ENCODE measurements at places on chromosomes 5 and 9. TPM values are rescaled to one million over a fixed set of nuclear protein-coding genes. Genes with fewer than 3 reads are reported as not detected.
A peak's percentile ranks its signal among the peaks of the same experiment; 100 is the strongest.

DNA sequence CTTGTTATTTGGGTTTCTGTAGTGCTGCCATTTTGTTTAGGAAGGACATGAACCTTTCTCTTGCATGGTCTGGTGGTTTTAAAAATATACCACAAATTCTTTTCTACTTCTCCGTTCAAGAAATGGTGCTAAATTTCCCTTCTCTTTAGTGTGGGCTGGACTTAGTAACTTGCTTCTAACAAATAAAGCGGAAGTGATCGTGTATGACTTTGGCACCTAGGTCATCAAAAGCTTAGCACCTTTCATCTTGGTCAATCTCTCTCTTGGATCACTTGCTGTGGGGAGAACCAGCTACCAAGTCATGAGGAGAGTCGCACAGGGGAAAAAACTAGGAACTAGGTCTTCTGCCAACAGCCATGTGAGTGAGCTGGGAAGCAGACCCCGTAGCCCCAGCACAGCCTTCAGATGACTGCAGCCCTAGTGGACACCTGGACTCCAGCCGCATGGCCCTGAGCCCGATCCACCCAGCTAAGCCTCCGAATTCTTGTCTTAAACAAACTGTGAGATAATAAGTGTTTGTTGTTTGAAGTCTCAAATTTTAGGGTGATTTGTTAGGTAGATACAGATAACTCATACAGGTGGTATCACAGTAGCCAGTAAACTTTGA lies 87.7 kb upstream of the CKMT2 start:
- no peak for DNase-seq

DNA sequence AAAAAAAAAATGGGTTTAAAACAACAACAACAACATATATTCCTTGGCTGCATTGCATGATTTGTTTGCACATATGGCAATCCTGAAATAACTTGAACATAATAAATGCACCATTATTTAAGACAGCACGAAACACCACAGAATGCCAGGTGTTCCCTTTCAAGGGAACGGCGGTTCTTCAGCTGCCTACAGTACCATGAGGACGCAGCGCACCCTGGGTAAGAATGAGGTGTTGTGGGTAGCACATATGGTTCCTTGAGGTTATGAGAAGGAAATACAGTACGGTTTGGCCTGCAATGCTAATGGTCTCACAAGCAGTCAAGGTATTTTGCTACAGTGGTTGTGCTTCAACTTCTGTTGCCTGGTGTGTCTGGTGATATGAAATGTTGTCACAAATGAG lies 174.8 kb downstream of the SLC12A2 start:
- DNase-seq: no peak

DNA sequence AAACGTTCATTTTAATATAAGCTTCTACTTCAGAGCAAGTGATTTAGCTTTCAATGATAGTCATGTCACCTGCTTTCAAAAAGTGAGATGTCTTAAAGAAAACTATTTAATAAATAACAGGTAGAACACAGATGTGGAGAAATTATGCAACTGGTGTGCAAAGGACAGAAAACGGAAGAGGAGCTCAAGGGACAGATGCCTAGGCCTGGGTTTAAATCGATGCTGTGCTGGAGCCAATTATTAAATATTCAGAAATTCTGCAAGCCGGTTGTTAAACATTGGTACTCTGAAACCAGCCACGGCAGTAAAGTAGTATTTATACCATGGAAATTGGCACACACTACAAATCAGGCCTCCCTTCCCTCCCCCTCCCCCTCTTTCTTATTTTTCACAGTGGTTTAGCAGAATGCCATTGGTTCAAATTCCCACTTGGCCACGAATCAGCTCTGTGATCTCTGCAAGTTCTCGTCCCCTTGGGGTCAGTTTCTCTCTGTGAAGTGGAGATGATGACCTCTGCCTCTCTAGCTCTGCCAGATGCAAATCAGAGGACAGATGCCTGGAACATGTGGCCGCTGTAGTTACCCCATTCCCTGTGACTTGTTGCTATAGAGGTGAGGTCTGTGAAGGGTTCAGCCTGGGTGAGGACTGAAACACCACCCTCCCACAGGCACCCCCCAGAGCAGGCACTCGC lies 6.2 kb upstream of the RNF130 start:
- no peak for DNase-seq

GRCh38 chr9:80013891-80014290 lies 442.1 kb downstream of the TLE4 start:
- DNase-seq: no peak

- DNase-seq: no peak
These were observed 14.6 kb upstream of the BNC2 start for GRCh38 chr9:16884952-16885513.

DNA sequence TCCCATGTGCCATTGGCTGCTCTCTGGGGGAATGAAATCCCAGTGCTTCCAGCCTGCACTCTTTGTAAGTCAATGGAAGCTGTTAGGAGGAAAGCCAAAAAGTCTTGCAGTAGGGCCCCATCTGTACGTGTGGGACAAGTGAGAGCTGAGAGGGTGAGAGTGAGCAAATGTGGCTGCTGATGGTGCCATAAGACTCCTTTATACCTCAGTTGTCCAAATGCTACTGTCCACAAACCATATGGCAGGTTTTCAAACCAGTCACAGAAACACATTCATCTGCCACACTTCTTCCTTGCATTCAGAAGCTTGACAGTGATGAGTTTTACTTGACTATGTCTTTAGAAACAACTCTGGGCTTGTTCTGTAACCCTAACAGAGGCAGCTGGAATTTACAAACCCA lies 543.8 kb downstream of the CSNK1G3 start:
- DNase-seq: no peak

DNA sequence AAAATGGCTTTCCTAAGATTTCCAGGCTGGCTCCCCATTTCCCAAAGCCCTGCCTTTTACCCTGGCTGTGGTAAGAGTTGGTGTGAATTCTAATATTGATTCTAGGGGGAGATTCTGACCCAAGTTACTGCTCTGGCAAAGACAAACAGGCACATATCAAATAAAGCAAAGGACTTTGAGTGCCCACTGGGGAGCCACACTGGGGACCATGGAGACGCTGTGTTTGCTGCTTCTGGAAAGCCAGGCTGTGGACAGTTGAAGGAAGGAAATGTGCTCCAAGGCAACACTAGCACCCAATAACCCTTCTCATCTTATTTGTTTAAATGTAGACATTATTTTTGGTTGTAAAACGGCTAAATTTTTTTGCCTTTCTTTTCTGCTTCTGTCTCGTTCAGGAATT lies 78.7 kb downstream of the SNCAIP start:
- DNase-seq: no peak

DNA sequence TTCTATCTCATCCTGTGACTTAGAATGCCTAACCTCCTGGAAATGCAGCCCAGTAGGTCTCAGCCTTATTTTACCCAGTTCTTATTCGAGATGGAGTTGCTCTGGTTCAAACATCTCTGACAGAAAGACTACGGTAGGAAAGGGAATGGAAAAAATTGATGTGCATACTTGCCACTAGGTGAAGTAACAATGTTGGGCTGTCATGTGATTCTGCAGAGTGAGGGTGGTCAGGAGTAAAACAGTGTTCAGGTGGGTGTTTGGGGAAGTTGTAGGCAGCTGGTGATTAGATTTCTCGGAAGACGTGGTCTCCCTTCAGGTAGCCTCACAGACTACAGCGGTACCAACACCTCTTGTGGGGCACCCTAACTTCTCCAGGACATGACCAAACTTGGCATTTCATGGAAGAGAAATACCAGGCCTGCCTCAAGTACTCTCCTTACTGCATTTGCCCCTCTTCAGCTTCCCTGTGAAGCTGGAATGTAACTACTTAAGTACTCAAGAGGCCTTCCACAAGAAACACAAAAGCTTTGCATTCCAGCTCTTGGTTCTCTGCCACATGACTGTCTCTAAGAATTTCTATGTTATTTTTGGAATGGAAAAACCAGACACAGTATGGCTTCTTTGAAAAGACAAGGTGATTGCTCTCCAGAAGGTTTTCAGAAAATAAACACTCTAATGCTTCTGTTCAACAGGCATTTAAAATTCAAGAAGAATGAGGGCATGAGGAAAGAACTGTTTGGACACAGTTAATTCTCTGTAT lies 17.4 kb upstream of the ENTREP1 start:
- no peak for DNase-seq

DNA sequence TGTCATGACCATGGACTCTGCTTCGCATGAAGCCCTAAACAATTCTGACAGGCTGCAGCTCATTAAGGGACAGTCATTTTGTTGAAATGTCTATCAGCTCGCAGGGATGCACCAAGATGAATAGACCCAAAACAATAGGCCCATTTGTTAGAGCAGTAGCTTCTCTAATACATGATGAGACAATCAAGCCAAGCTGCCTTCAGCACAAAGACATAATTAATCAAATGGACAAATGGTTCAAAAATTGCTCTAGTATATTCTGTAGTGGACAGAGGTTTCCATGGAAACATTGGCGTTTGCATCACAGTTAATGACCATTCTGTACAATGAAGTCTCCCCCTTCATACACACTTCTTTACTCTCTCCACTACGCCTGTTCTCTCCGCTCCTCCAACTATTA lies 274.6 kb downstream of the ANXA1 start:
- no peak for DNase-seq

DNA sequence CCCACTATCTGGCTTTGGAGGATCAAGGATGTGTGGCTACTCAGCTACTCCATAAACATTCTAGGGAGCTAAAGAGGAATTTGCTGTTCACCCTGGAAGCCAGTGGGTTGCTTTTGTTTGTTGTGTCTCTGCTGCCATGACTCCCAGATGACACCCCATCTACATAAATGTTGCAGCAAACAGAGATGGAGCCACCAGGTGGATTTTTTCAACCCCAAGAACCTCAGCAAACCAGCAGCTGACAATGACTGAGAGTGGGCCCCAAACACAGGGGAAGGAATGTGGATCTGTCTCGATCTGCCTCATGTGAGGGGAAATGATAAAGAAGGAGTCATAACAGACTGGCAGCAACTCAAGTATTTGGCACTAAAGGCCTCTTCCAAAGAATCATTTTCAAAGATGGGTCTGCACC lies 132.7 kb upstream of the TNC start:
- no peak for DNase-seq

GRCh38 chr9:2014696-2015580 lies at the start of gene SMARCA2:
SMARCA2 (plus strand) TSS chr9:2015347; CDS start chr9:2029023, 13,676 bp downstream.
- peak; percentile 98 for DNase-seq

DNA sequence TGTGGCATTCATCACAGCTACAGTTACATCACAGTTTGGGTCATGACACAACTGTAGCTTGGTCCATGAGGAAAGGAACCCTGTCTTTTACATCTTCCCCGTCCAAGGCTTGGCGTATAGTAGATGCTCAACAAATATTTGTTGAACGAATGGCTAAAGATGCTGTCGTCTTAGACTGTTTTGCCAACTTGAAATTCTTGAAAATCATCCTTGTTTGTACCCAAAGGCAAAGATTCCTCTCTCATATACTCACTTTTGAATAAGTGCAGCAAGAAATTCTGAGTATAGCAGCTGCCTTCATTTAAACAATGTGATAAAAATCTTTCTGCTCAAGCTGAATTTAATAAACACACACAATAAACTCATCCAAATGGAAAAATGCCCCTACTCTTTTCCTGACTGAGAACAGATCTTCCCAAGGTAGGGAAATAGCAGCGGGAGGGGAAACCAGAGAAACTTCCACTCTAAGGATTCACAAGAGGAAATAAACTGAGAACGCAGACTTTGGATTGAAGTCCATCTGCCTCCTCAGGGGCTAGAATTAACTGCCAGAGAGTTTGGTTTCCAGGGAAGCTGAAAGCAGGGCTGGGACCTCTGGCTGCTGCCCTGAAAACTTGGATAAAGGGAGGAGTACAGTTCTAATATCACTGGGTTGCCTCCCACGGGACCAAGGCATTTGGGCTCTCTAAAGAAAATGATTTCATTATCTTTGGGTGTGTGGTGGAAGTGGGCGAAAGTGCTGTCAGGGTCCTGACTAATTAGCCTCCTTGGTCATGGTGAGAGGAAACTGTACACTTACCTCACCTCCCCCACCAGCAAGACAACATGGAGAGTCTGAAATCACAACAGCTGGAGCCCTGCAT lies 99.1 kb downstream of the DPYSL3 start:
- DNase-seq: no peak

- DNase-seq: no peak
These were observed 71.1 kb downstream of the COL27A1 start for GRCh38 chr9:114226246-114227055.

The ADAMTSL2 gene
- 0.11 TPM for total RNA-seq

The MSX2 gene
- total RNA-seq: not detected

The ZNF300 gene
- 1.1 TPM for total RNA-seq

The CDKN2B gene
- total RNA-seq: not detected

The IL4 gene
- 0.72 TPM for total RNA-seq

The TPPP gene
- total RNA-seq: 0.18 TPM
